Kasumi-1 (cell line): ENCODE measurements at places on chromosomes 5 and 9.

DNA sequence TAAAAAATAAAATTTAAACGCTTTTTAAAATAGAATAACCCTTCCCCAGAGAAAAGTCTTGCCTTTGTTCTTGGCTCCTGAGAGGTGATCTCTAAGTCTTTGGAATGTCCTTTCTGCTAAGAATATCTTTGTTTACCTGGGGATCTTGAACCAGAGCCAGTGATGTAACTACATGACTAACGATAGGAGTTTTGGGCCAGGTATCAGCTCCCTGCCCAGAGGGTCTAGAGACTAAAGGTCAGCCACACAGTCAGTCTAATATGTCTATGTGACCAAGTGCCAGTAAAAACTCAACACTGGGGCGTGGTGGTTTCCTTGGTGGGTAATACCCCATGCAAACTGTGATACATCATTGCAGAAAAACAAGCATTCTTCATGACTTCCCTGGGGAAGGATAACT, 1351.9 kb upstream of the C9orf72 start:
- no peak for DNase-seq

DNA sequence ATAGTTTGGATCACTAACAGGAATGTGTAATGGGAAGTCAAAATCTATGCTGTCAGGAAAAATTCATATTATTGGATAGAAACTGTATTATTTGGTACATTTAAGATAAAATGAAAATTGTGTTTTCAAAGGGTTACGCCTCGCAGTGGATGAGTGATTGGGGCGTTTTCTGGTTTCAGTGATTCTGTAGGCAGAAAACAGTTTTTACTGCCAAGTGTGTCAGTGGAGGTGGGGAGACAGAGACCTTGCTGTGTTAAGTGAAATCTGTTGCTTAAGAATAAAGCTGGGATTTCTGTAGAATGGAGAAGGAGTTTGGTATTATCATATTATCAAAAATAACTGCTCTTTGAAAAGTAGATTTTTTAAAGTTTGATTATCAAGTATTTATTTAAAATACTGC, 69.7 kb downstream of the GHR start:
- no peak for DNase-seq

DNA sequence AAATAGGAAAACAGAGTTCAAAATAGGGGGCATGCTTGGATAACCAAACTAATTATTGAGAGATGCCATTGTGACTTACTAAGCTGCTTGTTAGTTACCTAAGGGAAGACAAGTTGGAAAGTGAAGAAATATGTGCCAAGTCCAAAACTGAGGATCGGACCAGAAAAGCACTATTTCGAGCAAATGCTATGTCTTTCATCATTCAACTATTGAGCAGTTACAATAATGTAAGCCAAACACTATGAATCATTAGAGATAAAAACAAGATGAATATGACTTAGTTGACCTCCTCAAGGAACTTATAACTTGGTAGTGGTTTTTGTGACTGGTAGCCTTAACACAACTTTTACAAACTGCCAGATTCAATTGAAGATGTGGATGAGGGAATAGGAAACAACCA, 240.6 kb upstream of the MPDZ start:
- no peak for DNase-seq

DNA sequence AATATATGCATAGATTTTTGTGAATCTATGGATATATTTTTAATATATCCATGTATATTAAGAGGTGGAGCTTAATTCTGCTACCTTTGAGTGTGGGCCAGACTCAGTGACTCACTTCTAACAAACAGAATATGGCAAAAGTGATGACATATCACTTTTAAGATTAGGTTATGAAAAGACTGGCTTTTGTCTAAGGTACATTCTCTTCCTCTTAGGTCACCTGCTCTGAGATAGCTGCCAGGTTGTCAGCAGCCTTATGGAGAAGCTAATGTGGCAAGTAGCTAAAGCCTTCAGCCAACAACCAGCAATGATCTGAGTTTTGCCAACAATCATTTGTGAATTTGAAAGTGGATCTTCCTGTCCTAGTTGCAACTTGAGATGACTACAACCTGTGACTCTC, 83.8 kb downstream of the ANKRD31 start:
- DNase-seq, result no peak

DNA sequence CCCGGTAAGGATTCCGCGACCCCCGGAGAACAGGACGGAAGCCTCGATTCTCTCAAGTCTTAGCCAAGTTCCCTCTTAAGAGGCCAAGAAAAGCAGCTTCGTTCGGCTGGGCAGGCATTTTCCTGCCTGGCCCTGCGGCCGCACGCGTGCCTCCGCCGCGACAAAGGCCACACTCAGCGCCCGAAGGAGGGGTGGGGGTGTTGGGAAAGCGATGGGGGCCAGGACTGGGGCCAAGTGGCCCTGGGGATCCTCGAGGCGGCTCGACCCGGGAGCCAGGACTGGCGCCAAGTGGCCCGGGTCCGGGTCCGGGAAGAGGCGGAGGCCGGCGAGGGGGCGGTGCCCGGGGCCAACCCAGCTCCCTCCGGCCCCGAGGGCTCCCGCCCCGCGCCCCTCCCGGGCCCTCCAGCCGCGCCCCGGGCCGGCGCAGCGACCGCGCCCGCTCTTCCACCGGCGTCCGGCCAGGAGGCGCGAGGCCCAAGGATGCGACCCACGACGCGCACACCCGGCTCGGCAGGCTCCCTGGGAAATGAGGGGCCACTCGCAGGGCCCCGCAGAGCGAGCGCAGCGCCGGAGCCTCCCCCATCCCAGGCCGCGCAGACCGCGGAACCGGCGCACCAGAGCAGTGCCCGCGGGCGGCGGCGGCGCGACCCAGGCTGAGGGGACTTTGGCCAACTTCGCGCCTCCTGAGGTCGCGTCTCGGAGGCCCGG, 756 bp downstream of the VAV2 start:
- no peak for DNase-seq

DNA sequence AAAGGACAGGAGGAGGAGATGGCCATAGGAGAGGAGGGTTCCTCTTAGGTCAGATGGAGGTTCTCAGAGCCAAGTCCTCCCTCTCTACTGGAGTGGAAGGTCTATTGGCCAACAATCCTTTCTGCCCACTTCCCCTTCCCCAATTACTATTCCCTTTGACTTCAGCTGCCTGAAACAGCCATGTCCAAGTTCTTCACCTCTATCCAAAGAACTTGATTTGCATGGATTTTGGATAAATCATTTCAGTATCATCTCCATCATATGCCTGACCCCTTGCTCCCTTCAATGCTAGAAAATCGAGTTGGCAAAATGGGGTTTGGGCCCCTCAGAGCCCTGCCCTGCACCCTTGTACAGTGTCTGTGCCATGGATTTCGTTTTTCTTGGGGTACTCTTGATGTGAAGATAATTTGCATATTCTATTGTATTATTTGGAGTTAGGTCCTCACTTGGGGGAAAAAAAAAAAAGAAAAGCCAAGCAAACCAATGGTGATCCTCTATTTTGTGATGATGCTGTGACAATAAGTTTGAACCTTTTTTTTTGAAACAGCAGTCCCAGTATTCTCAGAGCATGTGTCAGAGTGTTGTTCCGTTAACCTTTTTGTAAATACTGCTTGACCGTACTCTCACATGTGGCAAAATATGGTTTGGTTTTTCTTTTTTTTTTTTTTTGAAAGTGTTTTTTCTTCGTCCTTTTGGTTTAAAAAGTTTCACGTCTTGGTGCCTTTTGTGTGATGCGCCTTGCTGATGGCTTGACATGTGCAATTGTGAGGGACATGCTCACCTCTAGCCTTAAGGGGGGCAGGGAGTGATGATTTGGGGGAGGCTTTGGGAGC, 3.1 kb downstream of the EGR1 start:
- no peak for DNase-seq

DNA sequence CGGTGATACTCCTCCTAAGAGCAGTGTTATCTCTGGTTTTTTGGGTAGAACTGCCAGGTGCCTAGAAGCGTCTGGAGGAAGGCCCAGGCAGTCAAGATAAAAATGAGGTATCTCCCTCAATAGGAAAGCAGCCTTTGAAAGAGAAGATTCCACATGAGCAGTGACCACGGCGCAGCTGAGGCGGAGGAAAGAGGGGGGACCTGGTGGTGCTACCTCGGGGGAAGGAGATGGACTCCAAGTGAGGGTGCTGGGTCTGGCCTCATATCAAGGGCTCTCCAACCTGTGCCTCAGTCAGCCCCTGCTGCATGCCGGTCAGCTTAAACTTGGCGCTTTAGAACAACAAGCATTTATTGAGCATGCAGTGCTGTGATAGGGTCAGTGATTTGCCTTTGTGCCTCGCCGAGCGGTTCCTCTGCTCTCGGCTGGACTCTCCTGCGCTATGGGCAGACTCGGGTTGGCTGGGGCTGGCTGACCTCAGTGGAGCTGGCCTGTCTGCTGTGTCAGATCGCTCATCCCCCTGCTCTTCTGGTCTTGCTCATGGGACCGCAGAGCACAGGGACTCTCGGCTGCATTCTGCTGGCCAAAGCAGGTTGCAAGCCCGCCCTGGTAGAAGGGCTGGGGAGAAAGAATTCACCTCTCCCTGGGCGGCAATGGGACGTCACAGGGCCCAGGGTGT, 121.1 kb upstream of the IRX4 start:
- DNase-seq, result no peak

DNA sequence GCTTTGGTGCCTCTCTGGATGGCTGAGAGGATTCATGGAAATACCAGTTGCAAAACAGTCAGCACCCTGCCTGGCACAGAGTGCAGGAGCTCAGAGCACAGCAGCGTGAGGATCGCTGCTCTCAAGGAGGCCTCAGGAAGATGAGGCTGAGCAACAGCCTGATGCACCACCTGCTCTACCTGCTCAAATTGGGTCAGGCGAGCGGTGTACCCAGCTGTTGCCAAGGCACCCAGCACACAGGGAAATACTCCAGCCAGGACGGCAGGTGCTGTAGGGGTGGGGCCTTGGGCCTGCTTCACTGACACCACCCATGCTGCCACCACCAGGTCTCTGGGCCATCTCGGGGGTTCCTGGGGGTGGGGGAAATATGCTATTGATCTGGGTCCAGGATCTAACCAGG, 4.3 kb downstream of the EEIG1 start:
- no peak for DNase-seq

GRCh38 chr5:158039441-158039840, 180.5 kb upstream of the CLINT1 start:
- no peak for DNase-seq

DNA sequence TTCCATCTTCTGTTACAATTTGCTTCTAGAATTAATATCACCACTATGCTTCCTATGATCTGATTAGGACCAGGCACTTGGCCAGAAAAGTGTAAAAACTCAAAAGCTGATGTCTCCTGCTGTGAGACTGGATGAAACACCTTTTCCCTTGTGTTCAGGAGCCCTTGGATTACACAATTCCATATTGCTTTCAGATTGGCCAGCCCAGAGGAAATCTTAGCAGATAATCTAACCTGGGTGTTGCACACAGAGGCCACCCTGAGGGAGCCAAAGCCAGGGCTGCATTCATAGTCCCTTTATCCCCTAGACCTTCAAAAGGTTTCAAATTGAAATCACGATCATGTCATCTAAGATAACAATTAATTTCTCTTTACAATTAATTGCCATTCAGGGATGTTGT, 94.1 kb upstream of the SELENOP start:
- DNase-seq, result no peak

GRCh38 chr9:124834591-124834990, 18.7 kb upstream of the WDR38 start:
- DNase-seq, result no peak

DNA sequence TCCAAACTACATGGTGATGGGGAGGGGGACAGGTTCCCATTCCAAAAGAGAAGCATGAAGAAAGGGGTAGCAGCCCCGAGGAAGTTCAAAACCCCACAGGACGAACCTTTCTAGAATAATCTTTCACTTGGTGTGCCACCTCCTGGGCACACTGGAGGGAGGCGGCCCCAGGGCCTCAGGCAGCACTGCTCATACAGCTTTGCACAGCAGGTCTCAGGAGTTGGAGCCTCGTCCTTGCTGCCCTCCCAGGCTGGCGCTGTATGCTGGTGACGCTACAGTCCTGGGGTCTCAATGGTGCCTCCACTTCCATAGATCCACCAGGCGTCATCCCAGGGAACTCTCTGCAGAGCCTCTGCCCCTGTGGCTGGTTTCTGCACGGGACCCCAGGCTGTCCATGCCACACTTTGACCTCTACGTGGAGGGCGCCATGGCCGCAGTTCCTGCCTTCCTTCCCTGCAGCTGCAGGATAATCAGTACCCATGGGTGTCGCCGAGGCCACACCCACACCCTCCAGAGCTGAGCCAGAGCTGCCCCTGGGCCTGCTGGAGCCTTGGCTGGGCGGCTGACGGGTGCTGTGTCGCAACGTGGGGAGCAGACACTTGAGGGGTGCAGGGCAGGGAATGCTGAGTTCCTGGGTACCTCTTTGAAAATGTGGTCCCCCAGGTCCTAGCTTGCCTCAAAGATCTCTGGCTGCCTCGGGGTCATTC, 95.3 kb downstream of the COL5A1 start:
- DNase-seq, result no peak

- no peak for DNase-seq
Measured at GRCh38 chr9:88978034-88978433, 13.2 kb upstream of the S1PR3 start.

GRCh38 chr5:111313017-111313724, 89.0 kb downstream of the CAMK4 start:
- no peak for DNase-seq

GRCh38 chr9:92140074-92140753, 25.0 kb upstream of the SPTLC1 start:
- DNase-seq, result peak; percentile 50

DNA sequence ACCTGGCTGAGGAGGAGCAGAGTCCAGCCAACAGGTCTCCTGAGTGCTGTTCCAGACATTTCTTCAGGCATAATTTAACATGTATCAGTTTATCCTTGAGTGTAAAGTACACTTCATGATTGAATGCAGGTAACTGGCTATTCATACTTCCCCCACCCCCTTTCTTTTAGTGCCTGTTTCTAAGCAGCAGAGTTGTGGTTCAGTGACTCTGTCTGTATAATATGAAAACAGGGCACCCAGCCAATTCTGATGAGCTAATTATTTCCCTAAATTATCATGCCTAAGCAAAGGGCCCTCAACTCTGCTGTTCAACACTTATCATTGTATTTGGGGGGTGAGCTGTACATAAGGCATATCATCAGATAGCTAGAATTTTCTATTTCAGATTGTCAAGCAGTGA, 51.9 kb upstream of the ZSWIM6 start:
- peak; percentile 65 for DNase-seq

DNA sequence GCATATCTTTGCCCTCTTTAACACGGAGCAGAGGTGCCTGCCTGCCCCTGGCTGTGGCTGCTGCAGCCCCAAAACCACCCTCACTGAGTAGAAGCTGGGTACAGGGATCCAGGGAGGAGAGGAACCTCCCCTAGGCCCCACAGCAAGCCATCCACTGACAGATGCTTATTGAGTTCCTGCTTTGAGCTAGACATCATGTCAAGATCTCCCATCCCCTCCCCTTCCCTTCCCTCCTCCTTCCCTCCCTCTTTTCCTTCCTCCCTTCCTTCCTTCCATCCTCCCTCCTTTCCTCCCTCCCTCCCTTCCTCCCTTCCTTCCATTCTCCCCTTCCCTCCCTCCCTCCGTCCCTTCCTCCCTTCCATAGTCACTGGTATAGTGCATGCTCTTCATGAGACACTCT, 29.3 kb downstream of the GOLGA2 start:
- peak; percentile 63 for DNase-seq

GRCh38 chr5:52063186-52063585, 679.9 kb downstream of the ISL1 start:
- DNase-seq, result no peak
